ENCODE measurements at places on chromosomes 16 and 17.

DNA sequence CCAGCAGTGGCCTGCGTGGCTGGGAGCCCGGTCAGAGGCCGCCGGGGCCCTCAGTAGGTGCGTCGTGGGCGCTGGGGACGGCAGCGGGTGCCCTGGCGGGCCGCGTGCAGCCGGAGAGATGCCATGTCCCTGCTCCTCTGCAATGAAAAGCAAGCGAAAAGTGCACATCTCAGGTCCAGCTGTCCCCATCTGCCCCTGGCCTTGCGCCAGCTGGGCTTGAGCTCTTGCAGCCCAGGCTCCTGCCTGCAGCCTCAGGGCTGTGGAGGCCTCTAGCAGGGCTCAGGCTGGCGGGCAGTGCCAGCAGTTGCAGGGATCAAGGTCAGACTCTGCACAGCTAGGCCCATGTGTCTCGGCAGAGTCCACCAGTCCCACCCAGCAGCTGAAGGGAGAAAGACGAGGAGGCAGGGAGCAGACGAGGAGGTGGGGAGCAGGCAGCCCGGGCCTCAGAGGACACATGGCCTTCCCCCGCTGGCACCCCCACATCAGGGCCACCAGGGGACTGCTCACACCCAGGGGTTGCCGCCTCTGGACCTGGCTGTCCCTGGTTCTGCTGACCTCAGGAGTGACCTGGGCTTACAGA lies 11.2 kb downstream of the SLC16A3 start:
- no peak for DNase-seq

- no peak for DNase-seq
Observed at GRCh38 chr16:57031156-57031555, 41.8 kb downstream of the NLRC5 start.

DNA sequence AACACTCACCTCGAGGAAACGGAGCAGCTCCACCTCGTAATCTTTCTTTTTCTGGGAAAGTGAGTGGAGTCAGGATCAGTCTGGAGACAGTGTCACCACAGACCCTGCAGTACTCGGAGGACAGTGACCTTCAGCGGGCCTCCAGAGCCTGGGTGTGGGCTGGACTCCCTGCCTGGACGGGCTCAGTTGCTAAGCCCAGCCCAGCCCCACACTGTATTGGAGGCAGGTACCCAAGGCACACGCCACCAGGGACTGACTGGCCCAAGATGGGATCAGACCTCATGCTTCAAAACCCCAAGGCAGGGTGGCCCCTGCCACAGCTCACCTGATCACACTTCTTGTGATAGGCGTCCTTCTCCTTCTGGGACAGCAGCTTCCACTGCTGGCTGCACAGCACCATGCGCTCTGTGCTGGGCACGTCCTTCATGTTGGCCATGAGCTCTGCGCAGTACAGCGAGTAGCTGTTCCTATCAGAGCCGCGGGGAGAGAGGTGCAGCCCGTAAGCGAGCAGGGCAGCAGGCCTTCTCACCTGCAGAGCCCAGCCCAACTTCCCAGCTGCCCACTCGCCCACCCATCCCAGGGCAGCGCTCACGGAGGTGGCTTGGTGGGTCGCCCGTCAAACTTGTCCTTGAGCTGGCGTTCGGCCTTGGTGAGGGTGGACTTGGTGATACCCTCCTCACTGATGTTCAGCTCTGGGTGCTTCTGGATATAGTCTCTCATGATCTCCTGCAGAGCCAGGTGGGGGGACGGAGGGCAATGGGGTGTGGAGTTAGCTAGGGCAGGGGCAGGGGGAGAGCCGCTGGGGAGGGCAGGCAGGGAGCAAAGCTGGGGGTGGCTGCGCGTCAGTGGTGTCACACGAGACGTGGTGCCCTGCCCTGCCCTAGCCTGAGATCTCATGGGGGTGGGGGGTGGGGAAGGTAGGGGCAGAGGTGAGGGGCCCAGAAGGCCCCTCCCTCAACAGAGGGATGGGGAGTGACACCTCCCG lies 7.9 kb downstream of the UBTF start:
- DNase-seq, result no peak

- DNase-seq, result no peak
Observed at GRCh38 chr17:5565808-5566207, 18.5 kb downstream of the NLRP1 start.

GRCh38 chr16:23567602-23568001 lies 10.1 kb downstream of the UBFD1 start:
- DNase-seq, result no peak

- peak; percentile 38 for DNase-seq
Observed at GRCh38 chr17:15261258-15261801, 3.8 kb downstream of the PMP22 start.

DNA sequence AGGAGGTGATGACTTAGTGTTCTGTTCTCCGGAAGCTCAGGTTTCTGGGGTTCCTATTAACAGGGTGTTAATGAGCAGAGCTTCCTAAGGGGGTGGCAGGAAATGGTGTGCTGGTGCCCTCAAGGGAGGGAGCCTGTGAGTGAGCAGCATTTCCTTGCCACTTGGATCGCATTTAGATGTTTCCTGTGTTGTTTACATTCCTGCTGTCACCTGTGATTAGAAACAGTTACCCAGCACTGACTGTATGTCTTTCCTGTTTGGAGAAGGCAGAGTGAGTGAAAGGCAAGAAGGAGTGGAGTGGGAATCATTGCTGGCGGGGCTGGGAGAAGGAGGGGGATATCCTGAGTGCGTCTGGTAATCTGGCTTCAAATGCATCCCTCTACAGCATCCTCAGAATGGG lies 214.6 kb downstream of the CCDC182 start:
- no peak for DNase-seq

- DNase-seq, result no peak
Observed at GRCh38 chr16:66388350-66389139, 22.1 kb downstream of the CDH5 start.

GRCh38 chr17:652314-652713 lies 62.3 kb downstream of the VPS53 start:
- DNase-seq, result no peak

DNA sequence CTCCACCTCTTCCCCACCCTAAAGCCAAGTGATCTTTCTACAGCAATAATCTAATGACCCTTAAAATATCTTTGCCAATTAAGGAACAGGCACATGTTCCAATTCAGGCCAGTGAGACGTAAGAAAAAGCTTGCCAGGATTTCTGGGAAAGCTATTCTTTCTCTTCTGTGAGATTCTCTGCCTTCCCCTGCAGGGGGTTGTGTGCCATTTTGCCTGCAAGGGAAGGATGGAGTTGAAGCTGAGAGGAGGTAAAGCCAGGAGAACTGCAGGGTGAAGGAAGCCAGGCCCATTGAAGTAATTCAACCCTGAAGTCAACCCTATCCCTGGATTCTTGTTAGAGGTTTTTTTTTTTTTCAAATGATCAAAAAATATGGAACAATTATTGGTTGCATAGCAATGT lies 9.0 kb upstream of the LPO start:
- DNase-seq, result no peak

DNA sequence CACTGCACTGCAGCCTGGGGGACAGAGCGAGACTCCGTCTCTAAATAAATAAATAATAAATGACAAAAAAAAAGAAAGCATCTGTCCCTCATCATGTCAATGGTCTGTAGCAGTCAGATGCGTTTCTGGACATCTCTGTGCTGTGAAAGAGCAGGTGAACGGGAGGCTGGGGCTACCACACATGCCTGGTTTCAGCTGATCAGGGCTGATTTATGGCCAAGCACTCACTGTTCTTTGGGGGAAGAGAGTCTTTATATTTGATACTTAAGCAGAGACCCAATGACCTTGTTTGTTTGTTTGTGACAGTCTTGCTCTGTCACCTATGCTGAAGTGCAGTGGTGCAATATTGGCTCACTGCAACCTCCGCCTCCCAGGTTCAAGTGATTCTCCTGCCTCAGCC lies 17.5 kb downstream of the KIAA0513 start:
- no peak for DNase-seq

DNA sequence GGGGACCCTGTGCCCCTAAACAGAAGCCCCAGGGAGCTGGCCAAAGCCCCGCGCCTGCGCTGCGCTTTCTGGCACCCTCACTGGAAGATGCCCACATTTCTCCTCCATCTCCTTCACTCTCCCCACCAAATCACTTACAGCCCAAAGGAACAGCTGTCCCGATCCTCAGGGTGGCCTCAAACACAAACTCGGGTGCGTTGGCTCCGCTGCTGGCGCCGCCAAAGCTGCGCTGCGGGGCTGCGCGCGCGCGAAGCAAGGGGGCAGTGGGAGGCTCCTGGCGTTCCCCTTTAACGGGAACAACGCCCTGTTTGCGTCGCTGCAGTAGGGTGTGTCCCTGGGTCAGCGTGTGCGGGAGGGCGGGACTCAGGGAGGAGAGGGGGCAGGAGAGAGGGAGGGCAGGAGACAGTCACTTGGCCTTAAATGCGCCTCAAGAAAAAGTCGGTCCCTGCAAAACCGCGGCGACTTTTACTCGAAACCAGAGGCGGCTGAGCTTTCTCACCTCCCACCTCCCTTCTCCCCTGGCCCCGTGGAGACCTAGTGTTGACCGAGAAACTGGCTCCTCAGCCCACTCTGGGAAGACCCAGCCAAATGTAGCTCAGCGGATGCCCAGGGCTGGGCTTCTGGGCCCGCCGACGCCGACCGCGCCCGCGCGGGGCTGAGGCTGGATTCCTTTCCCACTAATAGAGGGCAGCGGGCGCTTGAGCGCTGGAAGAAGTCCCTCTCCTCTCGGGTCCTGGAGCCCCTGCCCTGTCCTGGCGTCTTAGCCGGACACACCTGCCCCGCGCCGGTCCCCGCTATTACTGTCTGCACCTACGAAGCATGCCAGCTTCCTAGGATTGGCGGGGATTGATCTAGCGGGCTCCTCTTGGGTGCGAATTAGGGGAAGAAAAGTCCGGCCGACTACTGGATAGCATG lies 2.6 kb downstream of the PMP22 start:
- peak; percentile 70 for DNase-seq

DNA sequence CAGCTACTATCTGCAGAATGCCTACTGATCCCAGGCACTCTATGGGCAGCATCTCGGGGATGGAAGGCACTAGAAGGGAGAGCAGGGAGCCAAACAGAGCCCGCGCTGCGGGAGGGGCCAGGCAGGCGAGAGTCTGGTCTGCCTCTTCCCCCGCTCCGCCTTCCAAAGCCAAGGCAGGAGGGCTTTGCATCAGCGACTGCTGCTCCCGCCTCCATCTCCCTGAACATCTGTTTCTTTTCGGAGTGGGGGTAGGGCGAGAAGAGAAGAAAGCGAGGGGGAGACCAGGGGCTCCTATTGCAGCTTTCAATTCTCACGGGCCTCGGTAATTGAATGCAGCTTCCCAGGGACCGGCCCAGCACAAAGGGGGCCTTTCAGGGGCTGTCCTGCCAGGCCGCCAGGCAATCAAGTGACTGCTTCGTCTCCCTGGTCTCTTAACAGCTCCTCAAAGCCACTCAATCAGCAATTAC lies 31.4 kb upstream of the CDC42EP4 start:
- DNase-seq, result peak; percentile 94

- no peak for DNase-seq
Observed at GRCh38 chr16:2308089-2308962, 32.2 kb downstream of the ABCA3 start.

DNA sequence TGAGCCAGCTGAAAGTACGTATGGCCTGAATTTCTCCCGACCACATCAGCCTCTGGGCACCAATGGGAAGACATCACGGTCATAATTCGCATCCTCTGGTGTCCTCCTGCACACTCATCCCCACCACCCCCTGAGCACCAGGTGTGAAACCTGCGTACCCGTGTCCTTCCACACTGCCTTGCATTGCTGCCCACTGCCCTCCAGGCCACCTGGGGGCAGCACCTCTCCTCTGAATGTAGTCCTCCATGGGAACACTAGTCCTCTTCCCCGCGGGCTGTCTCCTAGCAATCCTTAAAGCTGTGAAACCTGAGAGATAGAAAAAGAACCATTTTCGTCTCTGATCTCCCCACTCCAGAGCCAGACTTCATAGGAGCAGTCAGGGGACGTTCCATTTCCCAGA lies 125.5 kb downstream of the ZNF18 start:
- DNase-seq, result no peak

DNA sequence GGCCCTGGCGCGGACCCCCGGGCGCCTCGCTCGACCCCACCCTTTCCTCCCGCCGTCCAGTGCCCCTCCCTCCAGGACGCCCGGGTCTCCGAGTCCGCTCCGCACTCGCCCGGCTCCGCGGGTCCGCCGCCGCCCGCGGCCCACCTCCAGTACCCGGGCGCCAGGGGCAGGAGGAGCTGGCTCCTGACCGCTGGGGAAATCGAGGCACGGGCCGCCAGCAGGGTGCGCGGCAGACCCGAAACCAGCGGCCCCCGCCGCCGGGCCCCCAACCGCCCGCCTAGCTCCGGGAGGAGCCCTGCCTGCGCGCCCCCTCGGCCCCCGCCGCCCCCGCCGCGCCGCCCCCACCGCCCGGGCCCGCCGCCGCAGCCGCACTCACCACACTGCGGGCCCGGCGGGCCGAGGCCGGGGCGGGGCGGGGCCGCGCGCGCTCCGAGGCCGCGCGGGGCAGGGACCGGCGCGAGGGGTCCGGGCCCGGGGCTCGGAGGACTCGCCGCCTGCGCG lies 333 bp downstream of the MAFG start:
- DNase-seq, result no peak

GRCh38 chr16:70665113-70665694 lies 18.8 kb downstream of the IL34 start:
- no peak for DNase-seq

GRCh38 chr16:87803385-87803784 lies 37.6 kb upstream of the KLHDC4 start:
- DNase-seq, result no peak

- DNase-seq, result no peak
Observed at GRCh38 chr16:11218604-11218962, 37.4 kb downstream of the SOCS1 start.

GRCh38 chr17:76085066-76085730 lies 6.2 kb downstream of the ZACN start:
- DNase-seq, result no peak

GRCh38 chr17:48427598-48427997 lies 2.4 kb downstream of the SKAP1 start:
- no peak for DNase-seq

- DNase-seq, result no peak
Observed at GRCh38 chr16:89567656-89568594, 7.4 kb downstream of the RPL13 start.

DNA sequence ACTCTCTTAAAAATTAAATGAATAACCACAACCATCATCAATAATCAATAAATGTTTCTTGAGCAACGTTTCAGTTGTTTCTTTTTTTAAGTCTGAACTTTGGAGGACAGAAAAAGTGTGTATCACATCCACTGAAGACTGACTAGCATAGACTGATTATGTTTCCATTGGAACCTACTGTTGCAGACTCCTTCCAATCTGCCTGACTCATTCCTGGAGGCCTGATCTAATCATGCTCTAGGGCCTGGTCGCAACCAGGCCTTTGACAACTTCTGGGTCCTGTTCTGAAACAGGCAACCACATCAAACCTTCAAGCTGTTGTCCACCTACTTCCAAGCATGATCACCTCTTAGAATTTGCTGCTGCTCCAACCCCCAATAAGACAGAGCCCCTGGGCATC lies 109.2 kb upstream of the NUDT7 start:
- DNase-seq, result no peak

DNA sequence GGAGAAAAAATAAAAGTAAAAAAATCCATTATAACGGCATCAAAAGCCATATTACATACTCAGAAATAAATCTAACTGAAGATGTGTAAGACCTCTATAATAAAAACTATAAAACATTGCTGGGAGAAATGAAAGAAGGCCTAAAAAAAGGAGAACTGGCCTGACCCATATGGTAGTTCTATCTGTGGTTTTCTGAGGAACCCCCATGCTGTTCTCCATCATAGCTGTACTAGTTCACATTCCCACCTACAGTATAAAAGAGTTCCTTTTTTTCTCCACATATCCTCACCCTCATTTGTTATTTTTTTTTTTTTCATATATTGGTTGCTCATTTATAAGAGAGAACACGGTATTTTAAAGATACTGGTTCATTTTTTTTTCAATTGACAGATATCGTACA lies 191.8 kb downstream of the STX8 start:
- DNase-seq, result no peak
